ENCODE measurements at places on chromosomes 5 and 9. TPM values are rescaled to one million over a fixed set of nuclear protein-coding genes. Genes with fewer than 3 reads are reported as not detected.

The UBAC1 gene
- total RNA-seq = 38.9 TPM

DNA sequence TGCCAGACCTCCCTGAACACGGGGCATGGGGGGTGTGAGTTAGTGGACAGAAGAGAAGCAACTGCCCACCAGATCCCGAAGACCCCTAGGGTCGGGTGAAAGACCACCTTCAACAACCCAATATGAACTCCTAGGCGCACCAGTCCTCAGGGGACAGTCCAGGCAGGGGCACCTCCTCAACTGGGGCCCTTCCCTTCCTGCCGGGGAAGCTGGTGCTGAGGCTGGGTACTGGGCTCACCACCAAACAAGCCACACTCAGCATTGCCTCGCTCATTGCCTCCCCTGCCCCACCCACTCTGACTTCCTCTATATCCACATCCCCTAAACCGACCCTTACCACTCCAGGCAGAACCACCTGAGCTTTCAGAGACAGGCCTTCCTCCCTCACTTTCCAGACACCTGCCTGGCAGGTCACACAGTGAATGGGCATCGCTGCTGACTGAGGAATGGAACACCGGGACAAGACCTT is 42.5 kb downstream of the SEMA4D start:
- ATAC-seq = no peak

The SV2C gene
- 11.1 TPM for total RNA-seq

GRCh38 chr5:15992918-15993317 is 186.7 kb downstream of the MARCHF11 start:
- no peak for ATAC-seq

DNA sequence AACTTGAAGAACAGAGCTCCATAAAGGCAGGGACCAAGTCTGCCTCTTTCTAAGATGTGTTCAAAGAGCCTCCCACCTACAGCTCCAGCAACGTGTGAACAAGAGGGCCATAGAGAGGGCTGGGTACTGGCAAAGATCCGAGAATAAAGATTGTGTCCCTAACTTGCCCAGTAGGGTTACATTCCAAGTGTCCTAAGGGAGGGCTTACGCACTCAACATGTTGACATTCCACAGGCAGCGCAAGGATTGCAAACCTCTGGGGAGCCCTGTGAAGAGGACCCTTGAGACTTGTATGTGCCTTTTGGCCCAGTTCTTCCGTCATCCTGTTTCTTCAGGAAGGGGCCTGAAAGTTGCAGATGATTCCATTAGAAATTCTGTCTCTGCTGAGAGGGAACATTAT is 48.2 kb upstream of the ENTREP1 start:
- ATAC-seq = no peak
